ENCODE measurements at places on chromosomes 1 and 21. TPM values are rescaled to one million over a fixed set of nuclear protein-coding genes. Genes with fewer than 3 reads are reported as not detected.

DNA sequence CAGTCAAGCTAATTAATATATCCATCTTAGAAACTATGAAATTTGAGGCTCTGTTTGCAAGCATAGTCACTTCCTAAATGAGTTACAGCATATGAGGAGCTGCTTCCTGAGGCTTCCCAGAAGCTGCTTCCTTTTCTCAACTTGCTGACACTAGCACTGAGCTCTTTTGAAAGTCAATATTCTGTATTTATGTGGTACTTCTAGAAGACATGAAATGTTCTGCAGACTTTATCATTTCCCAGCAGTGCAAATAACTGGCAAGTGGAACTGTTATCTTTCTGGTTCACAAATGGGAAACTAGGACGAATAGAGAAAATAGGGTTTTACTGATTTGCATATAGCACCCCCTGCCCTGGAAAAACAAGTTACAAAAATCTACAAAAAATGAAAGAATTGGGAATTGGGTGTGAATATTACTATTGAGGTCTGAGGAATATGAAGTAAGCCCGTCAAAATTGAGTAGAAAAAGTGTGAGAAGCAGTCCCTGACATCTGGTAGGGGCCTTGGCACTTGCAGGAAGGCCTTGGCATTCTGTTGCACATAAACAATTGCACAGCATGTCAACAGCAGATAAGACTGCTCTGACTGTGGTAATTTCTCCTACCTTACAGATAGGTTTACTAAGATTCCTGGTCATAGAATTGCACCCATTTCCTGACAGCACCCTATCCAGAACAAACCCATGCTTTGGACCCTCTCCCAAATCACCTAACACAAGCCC, 7.1 kb downstream of the GIPC2 start:
- no peak for DNase-seq

- DNase-seq, result no peak
These were observed 36.7 kb downstream of the MAPKAPK2 start for GRCh38 chr1:206721454-206721853.

GRCh38 chr1:180933141-180933540, 20.4 kb downstream of the KIAA1614 start:
- DNase-seq, result no peak

DNA sequence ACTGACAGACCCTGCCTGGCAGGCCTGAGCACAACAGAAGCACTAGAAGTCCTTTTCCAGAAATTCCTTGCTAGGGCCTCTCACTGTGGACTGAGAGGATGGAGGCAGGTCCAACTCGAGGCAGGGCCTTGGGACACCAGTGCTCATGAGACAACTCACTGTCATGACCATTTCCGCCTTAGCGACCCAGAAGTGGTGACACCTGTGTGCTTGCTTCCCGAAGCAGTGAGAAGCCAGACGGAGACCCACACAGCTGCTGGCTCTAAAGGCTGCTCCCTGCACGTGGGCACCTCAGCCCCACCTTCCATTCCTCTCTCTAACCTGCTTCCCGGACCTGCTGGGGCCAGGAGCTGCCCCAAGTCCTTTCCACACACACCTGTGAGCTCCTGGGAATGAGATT, 33.0 kb downstream of the KCNC4 start:
- DNase-seq, result no peak

GRCh38 chr1:70142075-70142474, 63.3 kb downstream of the LRRC40 start:
- no peak for DNase-seq

The ESPN gene
- not detected for total RNA-seq

GRCh38 chr21:26972192-26972591, 5.3 kb upstream of the ADAMTS5 start:
- DNase-seq, result no peak

DNA sequence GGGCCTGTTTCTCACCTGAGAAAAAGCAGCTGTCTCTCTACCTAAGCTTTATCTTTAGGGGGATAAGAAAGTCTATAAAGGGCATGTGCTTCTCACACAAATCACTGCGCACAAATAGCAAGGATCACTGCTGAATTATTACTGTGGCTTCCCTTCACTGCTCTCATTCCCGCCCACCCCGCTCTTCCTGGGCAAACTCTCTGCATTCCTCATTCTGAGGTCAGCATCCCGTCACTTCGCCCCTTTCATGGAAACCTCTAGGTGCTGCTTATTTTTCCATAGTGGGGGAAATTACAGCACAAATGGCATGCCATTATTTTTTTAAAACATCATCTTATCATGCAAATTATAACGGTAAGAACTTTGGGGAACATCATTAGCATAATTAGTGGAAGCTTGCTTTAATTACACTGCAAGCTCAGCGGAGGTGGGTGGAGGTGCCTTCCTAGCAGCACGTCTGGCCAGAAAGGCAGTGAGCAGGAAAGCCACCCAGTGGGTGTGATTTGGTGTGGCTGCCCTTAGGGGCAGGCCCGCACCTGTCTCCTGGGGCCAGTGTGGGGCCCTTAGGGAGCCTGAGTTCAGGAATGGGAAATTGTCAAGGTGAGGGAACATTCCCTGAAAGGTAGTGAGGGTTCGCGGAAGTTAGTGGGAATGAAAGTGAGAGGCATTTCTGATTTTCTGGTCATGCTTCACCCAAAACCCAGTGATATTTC, 105.9 kb downstream of the LAMC2 start:
- DNase-seq, result peak; percentile 92

GRCh38 chr1:20149601-20150325, 10.6 kb downstream of the PLA2G2F start:
- peak; percentile 73 for DNase-seq

GRCh38 chr1:61102041-61102440, 19.7 kb downstream of the NFIA start:
- no peak for DNase-seq

GRCh38 chr21:34008618-34009017, 64.8 kb upstream of the MRPS6 start:
- DNase-seq, result no peak

DNA sequence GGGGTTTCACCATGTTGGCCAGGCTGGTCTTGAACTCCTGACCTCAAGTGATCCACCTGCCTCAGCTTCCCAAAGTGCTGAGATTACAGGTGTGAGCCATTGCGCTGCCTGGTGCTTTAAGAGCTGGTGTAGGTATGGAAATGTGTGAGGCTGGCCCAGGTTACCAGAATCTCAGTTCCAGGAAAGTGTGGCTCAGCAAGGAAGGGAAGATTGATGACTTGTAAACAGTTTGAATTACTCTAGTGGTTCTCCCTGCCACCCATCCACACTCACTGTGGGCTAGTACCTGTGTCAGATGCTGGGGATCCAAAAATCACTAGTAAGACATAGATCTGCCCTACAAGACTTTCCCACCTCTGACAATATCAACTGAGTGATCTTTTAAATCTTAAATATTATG, 34.5 kb upstream of the SLC35D1 start:
- DNase-seq, result no peak

DNA sequence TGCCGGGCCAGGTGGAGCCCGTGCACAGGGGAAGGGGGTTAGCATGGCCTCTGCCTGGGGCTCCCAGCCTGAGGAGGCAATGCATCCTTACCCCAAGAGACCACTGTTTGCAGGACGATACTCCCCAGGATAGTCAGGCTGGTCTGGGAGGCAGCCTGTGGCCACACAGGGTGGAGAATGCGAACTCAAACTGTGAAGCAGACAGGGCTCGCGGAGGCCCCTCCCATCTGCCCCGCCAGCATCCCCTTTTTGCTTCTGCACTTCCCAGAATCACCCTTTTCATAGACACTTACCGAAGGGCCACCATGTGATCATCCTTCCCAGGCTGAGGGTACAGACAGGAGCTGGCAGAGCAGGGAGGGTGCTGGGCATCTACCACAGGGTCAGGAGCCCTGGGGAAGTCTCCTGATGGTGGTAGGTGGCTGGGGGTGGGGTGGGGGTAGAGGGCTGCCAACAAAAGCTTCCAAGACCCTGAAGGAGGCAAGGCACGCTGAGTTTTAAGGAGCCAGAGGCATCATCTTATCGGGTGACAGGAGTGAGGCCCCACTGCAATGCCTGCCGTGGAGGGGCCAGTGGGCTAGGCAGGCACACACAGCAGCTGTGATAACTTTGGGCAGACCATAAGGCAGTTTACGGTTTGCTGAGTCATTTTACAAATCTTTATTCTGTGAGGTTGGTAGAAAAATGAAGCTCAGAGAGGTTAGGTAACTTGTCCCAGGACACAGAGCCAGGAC, 31.3 kb upstream of the BTG2 start:
- DNase-seq, result no peak

DNA sequence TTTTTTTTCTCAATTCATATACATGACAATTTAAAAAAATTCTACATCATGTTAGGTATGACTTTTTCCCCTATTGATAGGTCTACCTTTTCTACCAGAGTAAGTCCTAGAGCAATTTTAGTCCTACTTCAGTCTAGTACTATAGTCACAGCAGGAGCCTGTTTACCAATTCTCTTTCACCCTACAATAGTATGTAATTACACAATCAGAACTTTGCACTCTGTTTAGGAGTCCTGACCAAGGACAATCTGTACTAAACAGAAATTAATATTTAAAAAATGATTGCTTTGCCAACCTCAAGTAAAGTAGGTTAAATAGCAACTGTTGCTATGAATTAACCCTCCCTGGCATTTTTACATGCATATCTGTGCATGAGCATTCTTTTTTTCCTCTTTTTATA, 810 bp upstream of the CYP4A11 start:
- DNase-seq, result no peak

DNA sequence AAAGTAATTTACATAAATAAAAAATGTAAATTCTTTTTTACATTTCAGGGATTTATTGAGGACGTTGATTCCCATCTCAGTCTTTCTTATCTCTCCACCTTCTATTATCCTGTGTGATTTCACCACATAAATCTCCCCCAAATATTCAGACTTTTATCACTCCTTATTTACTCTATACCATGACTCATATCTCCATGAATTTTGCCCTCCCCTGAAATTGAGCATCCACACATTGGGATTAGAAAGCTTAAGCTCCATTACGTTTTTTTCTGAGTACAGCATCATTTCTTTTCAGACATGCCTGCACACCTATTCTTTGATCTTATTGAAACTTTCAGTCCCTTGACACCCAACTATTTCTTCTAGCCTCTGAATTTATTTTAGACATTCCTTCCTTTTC, 111.2 kb downstream of the IFI44 start:
- peak; percentile 3 for DNase-seq

Measured in osteoblast (primary cell).